ENCODE measurements at places on chromosomes 2 and 18.

DNA sequence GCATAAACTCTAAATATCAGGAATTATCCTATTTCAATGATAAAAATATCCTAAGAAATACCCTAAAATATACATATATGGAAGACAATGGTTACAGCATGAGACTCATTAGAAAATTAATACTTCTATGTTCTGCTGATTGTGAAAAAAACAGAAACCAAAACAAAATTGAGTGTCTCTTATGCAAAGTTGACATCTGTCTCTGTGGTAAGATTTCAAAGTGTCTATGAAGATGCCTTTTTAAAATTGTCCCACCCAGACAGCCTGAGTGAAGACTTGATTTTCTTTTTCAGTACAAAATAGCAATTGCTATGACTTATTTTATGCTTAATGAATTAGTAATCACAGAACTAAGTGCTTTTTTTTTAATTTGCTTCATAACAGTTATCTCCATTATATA, 1368.4 kb upstream of the LRRTM1 start:
- DNase-seq, result no peak

- DNase-seq, result no peak
Measured at GRCh38 chr2:2254206-2254605, 76.9 kb downstream of the MYT1L start.

DNA sequence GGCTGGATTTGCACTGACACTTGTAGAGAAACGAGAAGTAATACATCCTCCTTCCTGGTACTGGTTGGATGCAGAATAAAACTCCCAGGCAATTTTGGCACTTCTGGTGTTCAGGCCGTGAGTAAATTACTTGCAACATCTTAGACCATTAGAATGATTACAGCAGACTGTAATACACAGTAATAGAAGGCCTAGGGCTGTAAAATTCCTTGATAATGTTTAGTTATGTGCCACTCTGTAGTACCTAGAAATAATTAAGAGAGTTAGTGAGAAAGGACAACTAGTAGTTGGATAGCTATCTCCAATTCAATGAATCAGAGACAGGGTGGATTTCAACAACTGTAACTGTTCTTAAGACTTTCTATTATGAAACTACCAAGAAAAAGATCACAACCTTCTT, 356.3 kb upstream of the SETBP1 start:
- no peak for DNase-seq

GRCh38 chr2:236743039-236743920, 173.7 kb downstream of the ACKR3 start:
- DNase-seq, result no peak

All from stimulated activated CD8-positive, alpha-beta memory T cell treated with anti-CD3 and anti-CD28 coated beads, Interleukin-15, amount 100 ng/mL, for 24 hours (primary cell).